ENCODE measurements at places on chromosomes 6 and 20.
A peak's percentile ranks its signal among the peaks of the same experiment; 100 is the strongest.

DNA sequence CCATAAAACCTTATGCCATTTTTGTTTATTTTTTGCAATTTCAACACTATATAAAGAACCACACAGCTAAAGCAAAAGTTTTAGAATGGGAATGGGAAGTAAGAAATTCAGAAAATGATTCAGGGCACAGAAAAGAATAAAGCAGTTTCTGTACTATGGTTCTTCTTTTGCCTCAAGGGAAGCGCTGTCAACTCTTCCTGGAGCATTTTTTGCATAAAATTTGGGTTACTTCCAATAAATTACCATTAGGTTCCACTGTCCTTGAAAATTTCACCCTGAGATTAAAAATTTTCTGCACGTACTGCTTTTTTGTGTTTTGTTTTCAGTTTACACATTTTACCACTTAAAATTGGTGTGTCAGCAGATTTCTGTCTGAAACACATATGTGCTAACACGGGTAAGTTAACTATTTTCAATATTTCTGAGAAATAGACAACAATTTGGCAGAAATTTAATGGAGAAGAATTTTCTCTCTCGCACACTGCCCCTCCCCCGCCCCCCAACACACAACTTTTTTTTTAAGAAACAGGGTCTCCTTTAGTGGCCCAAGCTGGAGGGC is 79.6 kb downstream of the ADAT2 start:
- H3K4me3 ChIP-seq: no peak overlapping the region
- no peaks in the 10 kb centered on the region for H3K27me3 ChIP-seq
- no peak overlapping the region for H3K27ac ChIP-seq
- no peaks in the 10 kb centered on the region for H3K36me3 ChIP-seq

GRCh38 chr6:32854376-32855178 is 585 bp downstream of the PSMB9 start:
- DNase-seq: peak; percentile 53
- H3K27ac ChIP-seq: peak overlapping the region; percentile 100
- H3K4me1 ChIP-seq: peaks cover 39% of the 10 kb centered on the region
- no peaks in the 10 kb centered on the region for H3K27me3 ChIP-seq
- H3K4me3 ChIP-seq: peak overlapping the region; percentile 95

- H3K4me1 ChIP-seq: peaks cover 5% of the 10 kb centered on the region
- H3K36me3 ChIP-seq: no peaks in the 10 kb centered on the region
- no peak overlapping the region for H3K4me3 ChIP-seq
- H3K27ac ChIP-seq: no peak overlapping the region
- no peak for DNase-seq
Observed at GRCh38 chr20:62506087-62506486, 30.3 kb upstream of the GATA5 start.

GRCh38 chr20:50253101-50253500 is 62.5 kb downstream of the CEBPB start:
- H3K27me3 ChIP-seq: no peaks in the 10 kb centered on the region
- H3K36me3 ChIP-seq: no peaks in the 10 kb centered on the region
- H3K4me1 ChIP-seq: no peaks in the 10 kb centered on the region
- DNase-seq: no peak
- no peak overlapping the region for H3K4me3 ChIP-seq
- H3K27ac ChIP-seq: no peak overlapping the region

- no peak for DNase-seq
- H3K4me3 ChIP-seq: peak overlapping the region; percentile 97
- H3K36me3 ChIP-seq: peaks cover 3% of the 10 kb centered on the region
- H3K27ac ChIP-seq: peak overlapping the region; percentile 98
- peaks cover 39% of the 10 kb centered on the region for H3K4me1 ChIP-seq
Observed at GRCh38 chr6:31462026-31462963, 35.6 kb upstream of the MICB start.

DNA sequence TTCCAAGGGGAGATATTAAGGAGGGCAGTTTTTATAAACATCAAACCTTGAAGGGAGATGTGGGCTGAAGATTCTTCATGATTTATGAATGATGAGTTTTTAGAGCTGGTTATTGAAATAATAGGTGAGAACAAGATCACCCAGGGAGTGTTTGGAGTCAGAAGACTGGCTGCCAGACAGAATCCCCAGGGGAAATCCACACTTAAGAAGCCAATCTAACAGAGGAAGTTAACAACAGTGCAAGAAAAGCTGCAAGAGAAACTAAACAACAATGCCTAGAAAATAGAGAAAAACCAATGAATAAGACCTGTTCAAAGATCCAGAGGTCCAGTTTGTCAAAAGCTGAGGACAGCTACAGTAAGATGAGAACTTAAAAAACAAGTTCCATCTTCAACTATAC is 167.9 kb upstream of the MAN1A1 start:
- H3K4me3 ChIP-seq: no peak overlapping the region
- H3K27me3 ChIP-seq: no peaks in the 10 kb centered on the region
- no peaks in the 10 kb centered on the region for H3K4me1 ChIP-seq
- no peaks in the 10 kb centered on the region for H3K36me3 ChIP-seq
- DNase-seq: no peak

GRCh38 chr6:136007345-136007744 is 155.8 kb downstream of the PDE7B start:
- DNase-seq: no peak
- no peaks in the 10 kb centered on the region for H3K27me3 ChIP-seq
- no peak overlapping the region for H3K27ac ChIP-seq
- H3K36me3 ChIP-seq: no peaks in the 10 kb centered on the region

- no peak for DNase-seq
- no peaks in the 10 kb centered on the region for H3K36me3 ChIP-seq
- no peak overlapping the region for H3K4me3 ChIP-seq
- H3K4me1 ChIP-seq: no peaks in the 10 kb centered on the region
- no peak overlapping the region for H3K27ac ChIP-seq
Observed at GRCh38 chr6:9830808-9831207, 584.1 kb downstream of the TFAP2A start.

DNA sequence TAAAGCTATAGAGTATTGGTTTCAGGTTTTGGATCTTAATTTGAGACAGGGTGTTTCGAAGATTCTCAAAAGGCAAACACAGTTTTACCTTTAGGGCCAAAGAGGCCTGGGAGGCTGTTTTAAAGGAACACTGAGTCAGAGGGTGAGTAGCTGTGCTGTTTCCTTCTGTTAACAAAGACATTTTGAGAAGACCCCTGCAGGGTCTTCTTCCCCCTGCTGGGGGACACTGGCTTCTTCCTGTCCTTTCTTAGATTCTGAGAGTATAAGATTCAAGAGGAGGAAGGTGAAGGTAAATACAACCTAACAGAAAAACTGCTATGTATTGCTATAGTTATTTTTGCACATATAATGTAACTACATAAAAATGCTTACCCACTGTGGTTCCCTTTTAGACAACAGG is 19.0 kb downstream of the HS3ST5 start:
- no peak overlapping the region for H3K4me3 ChIP-seq
- no peaks in the 10 kb centered on the region for H3K4me1 ChIP-seq
- H3K27me3 ChIP-seq: no peaks in the 10 kb centered on the region
- H3K36me3 ChIP-seq: no peaks in the 10 kb centered on the region
- DNase-seq: no peak
- H3K27ac ChIP-seq: no peak overlapping the region

DNA sequence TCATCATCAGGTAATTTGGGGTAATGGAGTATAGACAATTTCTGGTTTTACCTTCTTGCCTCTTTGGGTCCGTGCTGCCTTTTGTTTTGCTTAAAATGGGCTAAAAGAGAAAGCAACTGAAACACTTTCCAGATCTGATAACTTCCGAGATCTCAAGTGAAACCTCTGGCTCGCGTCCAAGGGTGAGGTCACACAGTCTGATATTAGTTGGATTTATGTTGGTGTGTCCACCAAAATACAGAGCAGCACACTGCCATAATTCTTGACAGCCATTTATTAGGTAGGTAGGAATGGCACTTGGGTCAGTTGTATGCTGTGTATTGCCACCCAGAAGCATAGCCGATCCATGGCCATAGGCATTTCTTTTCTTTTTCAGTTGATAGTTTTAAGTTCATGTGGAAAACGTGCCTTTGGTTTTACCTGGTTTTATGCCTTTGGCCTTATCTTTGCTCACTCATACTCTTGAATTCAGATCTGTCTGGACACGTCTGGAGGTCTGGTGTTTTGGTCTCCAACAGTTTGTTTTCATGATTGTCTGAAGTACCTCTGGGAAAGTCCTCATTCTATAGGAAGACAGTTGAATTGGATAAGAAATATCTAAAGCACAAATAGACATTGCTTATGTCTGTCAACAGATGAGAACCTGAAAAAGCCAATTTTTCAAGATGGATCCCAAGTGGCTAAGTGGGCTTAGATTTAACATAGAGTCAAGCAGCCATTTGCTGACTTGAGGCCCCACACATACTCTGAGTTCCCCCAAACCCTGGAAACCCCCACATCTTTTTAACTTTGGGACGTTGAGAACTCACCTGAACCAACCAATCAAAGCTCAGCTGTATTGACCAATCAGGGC is 320.8 kb downstream of the SOX4 start:
- no peak overlapping the region for H3K4me3 ChIP-seq
- no peaks in the 10 kb centered on the region for H3K36me3 ChIP-seq
- no peak for DNase-seq
